ENCODE measurements at places on chromosomes 16 and 17.

DNA sequence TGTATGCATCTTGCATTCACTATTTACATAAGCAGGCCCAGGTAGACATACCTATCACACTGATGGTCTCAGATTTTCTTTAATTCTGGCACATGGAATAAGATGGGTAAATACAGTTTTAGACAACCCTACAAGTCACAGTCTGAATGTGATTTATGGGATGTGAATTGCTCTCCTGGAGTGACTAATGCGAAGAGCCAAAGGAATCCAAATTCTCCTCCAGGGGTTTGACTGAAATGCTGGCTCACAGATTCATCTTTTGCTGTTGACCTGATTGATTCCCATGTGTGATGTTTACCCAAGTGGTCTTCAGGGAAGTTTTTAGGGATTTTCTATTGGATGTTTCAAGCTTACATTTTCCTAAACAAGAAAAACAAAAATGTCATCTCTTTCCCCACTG is 277.9 kb upstream of the MON1B start:
- DNase-seq, result no peak

- no peak for DNase-seq
These were observed 2.2 kb upstream of the CMIP start for GRCh38 chr16:81442220-81442915.

GRCh38 chr17:45170931-45171337 is 9.3 kb downstream of the HEXIM2 start:
- peak; percentile 81 for DNase-seq

DNA sequence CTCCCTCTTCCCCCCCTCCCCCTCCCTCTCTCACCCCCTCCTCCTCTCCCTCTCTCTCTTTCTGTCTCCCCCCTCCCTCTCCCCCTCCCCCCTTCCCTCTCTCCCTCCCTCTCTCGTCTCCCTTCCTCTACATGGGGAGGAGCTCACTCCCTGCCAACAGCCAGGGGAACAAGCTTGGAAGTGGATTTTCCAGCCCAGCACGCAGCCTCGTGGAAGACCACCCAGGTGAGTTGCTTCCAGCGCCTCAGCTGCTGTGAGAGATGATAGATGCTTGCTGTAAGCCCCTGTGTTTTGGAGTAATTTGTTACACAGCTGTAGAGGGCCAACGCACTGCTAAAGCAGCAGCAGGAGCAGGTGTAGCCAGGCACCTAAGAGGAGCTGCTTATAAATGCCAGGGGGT is 20.8 kb downstream of the ACTG1 start:
- no peak for DNase-seq
